ENCODE measurements at places on chromosomes 11 and 22.

DNA sequence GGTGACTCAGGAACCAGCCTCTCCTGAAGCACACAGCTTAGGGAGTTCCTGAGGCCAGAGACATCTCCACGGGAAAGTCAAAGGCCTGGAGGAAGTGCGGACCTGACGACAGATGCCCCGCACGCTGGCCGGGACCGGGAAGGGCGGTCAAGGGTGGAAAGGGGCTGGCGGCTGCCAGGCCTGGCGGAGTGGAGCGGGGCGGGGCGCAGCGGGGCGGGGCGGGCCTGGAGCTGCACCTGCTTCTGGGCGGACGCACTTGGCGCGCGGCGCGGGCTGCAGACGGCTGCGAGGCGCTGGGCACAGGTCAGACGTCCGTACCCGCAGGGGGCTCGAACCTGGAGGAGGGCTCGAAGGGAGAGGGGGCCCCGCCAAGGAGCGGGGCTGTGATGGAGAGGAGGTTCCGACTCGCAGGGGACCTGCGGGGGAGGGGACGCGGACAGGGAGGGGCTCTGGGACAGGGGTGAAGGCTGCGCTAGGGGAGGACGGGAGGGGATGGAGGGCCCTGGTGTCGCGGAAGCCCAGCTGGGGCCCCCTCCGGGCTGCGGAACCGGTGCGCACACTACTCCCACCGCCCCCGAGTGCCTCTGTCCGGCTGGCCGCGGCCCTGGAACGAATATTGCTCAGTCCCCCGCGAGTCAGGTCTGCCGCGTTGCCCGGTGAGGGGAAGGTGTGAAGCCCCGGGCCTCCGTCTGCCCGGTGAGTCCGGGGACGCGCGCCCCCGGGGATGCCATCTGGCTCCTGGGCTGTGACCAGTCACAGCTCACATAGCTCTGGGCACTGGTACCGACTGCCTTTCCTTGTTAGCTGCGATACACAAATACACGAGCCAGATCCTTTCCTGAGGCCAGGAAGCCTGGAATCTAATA is at the start of gene TMEM45B:
Gene TMEM45B, plus strand, starts transcription at position 253 of the 866 bp plus-strand sequence. CDS start 36,635 bp downstream, outside the sequence.
- no peak for DNase-seq

DNA sequence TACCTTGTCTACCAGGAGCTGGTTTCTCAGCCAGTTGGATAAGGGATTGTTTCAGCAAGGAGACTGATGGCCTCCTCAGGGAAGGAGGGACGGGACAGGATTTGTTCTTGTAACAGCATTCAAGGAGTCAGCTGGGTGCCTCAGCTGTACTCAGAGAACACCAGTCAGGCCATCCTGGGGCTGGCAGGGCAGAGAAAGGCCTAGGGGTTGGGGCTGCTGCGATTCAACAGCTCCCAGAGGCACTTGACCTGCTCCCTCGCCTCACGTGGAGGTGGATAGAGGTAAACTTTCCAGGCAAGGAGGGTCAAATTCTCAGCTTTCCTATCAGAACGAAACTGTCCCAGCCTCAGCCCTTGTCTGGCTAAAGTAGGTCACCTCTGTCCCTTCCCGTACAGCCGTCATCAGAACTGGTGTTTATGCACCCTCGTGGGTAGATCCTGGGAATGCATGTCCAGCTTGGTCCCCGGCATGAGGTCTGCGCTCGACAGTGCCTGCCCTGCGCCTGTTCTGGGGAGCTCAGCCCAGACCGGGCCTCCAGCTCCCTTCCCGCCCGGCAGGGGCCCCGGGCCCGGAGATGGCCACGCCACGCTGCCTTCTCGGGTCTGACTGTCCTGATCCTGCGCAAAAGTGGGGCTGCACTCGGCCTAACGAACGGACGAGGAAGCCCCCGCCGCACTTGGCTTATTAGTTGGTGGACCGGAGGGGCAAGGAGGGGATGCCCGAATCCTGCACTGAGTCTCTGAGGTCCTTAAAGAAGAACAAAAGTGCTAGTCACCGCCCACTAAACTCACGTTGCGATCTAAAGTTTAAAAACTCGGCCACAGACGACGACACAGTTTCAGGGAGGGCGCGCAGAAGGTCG is 762 bp upstream of the CCDC134 start:
- no peak for DNase-seq

DNA sequence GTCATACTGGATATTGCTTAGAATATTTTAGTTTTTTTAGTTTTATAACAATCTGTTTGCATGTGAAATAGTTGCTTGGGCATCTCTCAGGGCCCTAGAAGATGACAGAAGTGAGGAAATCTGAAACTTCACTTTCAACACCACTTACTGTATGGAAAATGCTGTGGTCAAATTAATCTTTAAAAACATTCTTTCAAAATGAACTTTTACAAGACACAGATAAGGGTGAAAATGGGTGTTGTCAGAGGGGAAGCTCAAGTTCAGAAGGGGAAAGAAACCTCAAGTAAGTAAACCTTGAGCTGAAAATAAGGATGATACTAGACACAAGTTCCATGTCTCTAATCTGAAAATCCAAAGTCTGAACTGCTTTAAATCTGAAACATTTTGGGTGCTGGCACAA is 1840.1 kb upstream of the RAG2 start:
- no peak for DNase-seq

DNA sequence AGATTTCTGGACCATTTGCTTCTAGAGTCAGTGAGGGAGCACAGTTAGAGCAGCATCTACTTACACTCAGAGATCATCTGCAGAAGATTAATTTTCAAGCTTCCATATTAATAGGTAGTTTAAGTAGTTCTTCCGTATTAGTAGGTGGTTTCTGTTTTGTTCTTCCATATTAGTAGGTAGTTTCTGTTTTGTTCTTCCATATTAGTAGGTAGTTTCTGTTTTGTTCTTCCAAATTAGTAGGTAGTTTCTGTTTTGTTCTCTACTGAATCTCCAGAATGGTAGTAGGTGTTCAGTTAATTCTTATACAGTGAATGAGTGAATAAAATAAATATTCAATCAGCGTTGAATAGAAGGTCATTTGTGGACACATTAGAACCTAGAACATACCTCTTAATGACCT is 175.7 kb downstream of the TMEM135 start:
- no peak for DNase-seq

DNA sequence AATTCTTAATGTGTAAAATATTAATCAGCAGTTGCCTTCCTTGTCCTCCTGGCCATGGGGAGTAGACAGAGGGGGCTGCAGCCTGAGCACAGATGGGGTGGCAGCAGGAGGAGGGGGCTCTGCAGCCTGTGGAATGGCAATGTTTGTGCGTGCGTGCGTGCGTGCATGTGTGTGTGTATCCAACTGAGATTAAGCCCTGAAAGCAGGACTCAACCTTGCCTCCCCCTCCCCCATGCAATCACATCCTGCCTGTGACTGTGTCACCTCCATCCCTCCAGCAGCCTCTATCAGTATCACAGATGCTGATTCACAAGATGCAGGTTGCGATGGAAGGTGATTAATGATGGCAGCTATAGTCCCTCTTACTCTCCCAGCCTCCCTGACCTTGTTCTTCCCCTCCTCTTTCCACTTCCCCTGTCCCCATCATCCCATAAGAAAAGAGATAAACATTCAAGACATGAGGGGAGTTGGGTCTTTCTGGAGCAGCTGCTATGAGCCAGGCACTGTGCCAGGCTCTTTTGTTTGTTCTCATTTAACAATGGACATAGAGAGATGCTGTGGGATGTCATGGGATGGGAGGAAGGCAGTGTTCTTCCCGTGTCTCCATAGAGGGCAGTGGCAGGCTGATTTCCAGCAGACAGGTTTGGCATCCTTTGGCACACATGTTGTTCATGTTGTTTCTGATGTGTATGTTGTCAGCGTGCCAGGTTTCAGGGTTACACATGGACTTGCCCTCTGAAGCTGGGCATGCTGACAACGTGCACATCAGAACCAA is 43.8 kb upstream of the NECTIN1 start:
- DNase-seq: no peak

- DNase-seq: no peak
Observed at GRCh38 chr22:24695561-24696511, 78.7 kb downstream of the PIWIL3 start.

- peak; percentile 30 for DNase-seq
Observed at GRCh38 chr22:45608763-45609180, 62.9 kb upstream of the ATXN10 start.

DNA sequence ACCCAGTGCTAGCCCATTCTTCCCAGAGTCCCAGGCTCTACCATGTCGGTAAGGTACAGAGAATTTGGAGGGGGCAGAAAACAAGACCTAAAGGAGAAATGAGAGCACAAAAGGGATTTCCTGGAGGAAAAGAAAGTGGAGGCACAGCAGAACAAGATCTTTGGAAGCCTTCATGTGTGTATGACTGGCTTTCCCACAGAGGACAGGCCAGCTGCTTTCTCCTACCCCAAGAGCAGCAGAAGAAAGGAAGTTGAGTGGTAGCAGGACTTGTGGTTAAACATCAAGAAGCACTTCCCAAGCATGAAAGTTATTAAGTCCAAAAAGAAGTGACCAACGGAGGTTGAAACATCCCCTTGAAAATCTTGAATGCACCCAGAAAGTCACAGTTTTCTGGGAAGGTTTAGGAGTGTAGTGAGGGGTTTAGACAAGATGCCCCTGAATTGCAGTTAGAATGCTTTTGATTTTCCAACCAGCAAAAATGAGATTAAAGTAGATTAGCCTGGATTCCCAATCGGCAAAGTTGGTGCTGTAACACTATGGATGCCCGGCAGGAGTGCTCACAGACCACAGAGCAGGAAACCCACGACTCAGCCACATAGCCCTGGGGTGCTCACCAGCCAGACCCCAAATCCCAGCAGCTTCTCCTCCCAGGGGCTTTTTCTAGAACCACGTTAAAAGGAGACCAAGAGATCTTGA is 608 bp downstream of the TMPRSS13 start:
- DNase-seq: no peak

- DNase-seq: no peak
Observed at GRCh38 chr11:74933765-74934164, 15.1 kb downstream of the XRRA1 start.

- no peak for DNase-seq
Observed at GRCh38 chr11:100581318-100581717, 105.8 kb upstream of the ARHGAP42 start.

GRCh38 chr22:38038426-38038825 is 18.8 kb upstream of the PICK1 start:
- DNase-seq: no peak

GRCh38 chr11:116918925-116919655 is 81.7 kb upstream of the APOA1 start:
- no peak for DNase-seq

- DNase-seq: no peak
Observed at GRCh38 chr11:111557425-111558111, 17.0 kb downstream of the LAYN start.

DNA sequence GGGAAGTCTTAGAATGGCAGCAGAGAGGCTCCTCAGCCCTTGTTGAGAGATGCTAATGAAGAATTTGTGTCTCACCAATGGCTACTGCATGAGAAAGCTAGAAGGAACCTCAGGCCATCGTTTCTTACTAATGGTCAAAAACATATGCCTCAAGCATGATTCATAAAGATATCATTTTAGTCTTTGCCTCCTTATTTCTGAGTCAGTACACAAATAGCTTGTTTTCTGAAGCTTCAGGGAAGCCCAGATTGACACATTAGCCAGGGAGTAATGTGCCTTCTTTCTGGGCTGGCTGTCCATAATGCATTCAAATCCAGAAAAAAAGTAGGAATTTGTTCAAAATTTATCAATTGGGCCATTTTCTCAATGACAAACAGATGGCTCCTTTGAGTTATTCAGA is 169.4 kb upstream of the ZBED5 start:
- DNase-seq: no peak

- DNase-seq: no peak
Observed at GRCh38 chr11:5384335-5384734, 723 bp downstream of the OR51M1 start.

DNA sequence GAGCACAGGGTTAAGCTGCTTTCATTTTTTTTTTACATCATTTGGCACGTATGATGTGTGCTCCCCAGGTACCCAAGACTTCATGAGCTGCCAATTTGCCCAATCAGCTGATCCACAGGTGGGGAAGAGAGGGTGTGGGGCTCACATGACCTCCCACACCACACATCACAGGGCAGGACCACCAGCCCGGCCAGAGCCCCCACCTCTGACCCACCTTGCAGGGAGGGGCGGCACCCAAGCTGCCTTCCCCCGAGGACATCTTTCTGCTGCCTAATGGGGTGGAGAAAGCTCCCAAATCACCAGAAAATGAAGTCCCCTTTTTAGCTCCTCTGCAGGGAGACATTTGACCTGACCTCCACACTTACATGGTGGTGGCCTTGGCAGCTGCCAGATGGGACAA is 119.8 kb downstream of the MPPED1 start:
- DNase-seq: no peak

DNA sequence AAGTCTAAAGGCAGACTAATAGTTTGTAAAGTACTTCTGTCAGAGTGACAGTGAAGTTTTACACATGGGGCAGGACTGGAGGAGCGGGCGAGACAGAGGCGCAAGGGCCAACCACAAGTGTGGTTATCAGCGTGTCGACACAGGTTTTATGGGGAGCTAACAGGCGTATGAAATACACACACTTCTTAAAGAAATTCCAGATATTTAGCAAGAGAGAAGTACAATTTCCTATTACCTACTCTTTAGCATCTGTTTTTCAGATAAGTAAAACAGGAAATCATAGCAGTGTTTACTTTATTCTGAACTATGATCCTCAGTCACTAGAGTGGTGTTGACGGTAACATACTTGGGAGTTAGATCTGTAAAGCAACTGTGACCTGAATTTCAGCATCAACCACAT is 22.5 kb downstream of the VSIG10L2 start:
- DNase-seq: no peak

- DNase-seq: no peak
Observed at GRCh38 chr11:57597461-57597915, at the start of gene SERPING1. SERPING1 (plus strand) TSS chr11:57597685; CDS start chr11:57598271, 586 bp downstream.

- DNase-seq: no peak
Observed at GRCh38 chr11:67054836-67055523, 1.7 kb upstream of the RHOD start.

DNA sequence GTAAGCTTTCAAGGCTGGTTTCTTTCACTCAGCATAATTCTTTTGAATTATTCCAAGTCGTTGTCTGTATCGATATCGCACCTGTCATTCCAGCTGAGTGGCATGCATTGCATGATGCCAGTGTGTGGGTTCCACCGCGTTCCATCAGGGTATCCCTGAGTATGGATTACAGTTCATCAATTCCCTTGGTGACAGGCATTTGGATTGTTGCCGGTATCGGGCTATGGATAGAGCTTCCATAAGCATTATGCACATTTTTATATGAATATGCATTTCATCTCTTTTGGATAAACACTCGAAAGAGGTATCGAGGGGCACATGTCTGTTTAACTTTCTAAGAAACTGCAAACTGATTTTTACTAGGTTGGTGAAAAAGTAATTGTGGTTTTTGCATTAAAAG is 698.8 kb downstream of the BRD1 start:
- no peak for DNase-seq

- no peak for DNase-seq
Observed at GRCh38 chr11:79040348-79040747, 400.5 kb downstream of the TENM4 start.

DNA sequence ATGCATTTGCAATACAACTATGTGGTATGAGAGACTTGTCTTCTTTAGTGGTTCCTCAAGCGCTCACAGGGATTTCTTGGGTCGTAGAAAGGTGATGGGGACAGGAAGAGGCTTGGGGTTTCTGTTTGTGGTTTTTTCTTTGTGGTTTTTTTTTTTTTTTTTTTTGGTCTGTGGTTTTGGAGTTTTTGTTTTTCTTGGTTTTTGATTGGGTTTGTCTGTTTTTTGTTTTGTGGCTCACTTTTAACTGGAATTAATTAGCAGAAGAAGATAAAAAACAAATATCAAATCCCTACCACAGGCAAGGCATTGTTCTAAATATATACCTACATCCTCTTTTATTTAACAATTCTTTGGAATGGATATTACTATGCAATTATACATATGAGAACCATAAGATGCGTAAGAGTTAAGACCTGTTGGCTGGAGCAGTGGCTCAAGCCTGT is 5.5 kb downstream of the TTC28 start:
- peak; percentile 69 for DNase-seq

Data from activated CD4-positive, alpha-beta T cell treated with anti-CD3 and anti-CD28 coated beads, Interleukin-2, amount 10 ng/mL, durations not matched to agents 7 days and 5 days (primary cell).